Stimulated activated CD8-positive, alpha-beta memory T cell treated with anti-CD3 and anti-CD28 coated beads, Interleukin-4, amount 100 ng/mL, for 24 hours (primary cell): ENCODE measurements at places on chromosomes 4 and X.

- no peak for DNase-seq
These were observed 16.7 kb downstream of the BLOC1S4 start for GRCh38 chr4:6732441-6733357.

- no peak for DNase-seq
These were observed 36.8 kb upstream of the NAP1L5 start for GRCh38 chr4:88734403-88734949.

GRCh38 chr4:35315419-35315818 is 928.9 kb downstream of the ARAP2 start:
- no peak for DNase-seq

DNA sequence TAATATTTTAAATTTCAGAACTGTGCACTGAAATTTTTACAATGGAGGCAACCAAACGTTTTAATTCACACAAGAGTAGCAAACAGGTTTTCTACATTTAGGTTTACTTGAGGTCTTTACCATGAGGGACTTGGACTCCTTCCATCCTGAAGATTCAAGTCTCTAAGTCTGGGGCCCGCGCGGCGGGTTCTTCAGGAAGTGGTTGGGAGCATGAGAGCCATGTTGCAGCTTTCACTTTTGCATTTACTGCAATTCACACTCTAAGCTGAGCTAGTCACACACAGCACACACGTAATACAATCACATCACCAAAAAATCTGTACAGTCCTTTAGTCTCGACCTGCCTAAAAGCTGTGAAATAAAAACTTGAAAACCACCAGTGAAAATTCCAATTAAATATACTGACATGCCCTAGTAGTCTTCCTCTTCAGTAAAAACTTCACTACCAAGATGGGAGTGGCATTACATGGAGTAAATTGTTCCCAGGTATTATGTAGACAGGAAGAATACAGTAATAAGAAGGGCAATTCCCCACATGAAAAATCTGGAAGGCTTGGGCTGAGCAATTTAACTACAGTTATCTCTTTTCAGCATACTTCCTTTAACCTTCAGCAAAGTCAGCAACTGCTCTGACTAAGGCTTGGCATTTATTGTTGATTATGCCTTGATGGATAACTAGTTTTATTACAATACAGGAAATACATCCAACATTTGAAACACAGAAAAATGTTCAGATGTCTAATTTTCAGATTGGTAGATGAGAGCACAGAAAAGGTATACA is 571.1 kb upstream of the DIPK2B start:
- DNase-seq: no peak

- no peak for DNase-seq
These were observed 125.2 kb downstream of the STIM2 start for GRCh38 chr4:26985873-26986272.

DNA sequence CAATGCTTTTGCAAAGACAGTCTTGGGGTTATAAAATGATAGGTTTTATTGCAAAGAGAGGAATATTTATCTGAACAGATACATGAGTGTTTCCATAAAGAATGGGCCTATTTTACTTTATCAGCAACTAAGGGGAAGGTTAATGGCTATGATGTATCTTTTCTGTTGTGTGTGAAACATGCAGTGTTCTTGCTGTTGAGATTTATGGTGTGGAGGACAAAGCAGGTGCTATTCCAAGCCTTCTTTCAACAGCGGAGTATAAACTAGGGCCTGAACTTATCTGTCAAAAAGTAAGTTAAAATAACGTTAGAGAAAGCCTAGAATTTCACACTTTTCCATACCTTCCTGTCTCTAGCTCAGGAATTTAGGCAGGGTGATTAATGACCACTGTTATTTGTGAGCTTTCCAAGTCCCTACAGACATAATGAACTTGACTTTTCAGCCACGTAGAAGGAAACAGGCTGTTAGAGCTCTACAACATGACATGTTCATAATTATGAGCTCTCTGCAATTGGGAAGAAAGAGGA is 411.4 kb downstream of the IL1RAPL1 start:
- DNase-seq: no peak

DNA sequence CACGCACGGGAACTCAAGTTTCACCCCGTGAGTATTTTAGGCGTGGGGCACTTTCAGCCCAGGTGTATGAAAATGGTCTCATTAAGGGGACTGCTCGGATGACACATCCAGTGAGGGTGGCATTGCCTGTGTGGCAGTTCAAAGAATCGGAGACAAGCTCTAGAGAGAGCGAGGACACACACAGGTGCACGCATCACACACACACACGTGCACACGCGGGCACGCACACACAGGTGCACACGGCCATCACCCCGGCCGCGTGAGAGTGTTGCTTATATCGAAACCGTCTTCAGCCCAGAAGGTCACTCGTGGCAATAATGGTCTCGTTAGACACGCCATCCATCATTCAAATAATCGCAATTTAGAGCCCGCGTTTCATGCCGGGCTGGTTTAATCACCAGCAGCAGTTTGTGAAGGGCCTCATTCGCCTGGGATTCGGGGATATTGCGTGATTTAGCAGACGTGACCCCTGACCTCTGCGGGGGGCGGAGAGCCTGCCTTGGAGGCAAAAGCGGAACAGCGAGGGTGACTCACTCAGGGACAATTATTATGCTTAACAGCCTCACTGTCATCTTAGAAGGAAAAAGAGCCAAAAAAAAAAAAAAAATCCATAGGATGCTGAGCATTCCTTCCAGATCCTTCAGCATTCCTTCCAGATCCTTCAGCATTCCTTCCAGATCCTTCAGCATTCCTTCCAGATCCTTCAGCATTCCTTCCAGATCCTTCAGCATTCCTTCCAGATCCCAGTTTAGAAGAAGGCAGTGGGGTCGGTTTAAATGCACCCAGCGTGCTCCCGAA is 89.4 kb upstream of the PPP2R3B start:
- no peak for DNase-seq
